ENCODE measurements at places on chromosomes 5 and 9.
A peak's percentile ranks its signal among the peaks of the same experiment; 100 is the strongest.

DNA sequence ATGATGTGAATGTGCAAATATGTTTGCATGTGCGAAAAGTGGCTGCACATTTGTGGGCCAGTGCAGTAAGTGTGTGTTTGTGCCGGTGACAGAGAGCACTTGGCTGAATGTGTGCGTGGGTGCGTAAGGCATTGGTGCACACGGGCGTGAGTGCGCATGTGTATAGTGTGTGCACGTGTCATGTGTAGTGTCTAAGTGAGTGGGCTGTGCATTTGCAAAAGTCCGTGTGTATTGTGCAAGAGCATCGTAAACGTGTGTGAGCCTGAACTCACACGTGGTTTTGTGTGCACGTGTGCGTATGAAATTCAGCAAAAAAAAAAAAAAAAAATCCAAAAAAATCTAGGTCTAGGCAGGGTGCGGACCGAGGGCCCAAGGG lies 6.5 kb upstream of the EBF1 start:
- DNase-seq = no peak

DNA sequence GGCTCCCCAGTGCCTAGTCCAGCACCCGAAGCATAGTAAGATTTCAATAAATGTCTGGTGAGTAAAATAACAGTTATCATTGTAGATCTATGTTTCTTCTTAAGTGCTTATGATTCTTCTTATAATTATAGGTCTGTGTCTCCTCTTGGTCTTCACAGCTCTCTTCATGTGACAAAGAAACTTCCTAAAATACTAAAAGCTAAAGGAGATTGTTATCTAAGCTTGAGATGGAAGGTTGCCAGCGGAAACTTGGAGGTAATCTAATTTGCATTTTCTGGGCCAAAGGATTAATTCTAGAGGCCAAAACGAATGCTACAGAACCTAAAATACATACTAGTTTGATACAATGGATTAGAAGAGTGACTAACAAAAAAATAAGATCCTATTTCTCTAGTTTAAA lies 13.6 kb upstream of the ARHGAP26 start:
- DNase-seq = no peak

- no peak for DNase-seq
Measured at GRCh38 chr5:131328536-131329285, 64.9 kb downstream of the CDC42SE2 start.

- no peak for DNase-seq
Measured at GRCh38 chr9:14870090-14870489, 40.1 kb downstream of the FREM1 start.

DNA sequence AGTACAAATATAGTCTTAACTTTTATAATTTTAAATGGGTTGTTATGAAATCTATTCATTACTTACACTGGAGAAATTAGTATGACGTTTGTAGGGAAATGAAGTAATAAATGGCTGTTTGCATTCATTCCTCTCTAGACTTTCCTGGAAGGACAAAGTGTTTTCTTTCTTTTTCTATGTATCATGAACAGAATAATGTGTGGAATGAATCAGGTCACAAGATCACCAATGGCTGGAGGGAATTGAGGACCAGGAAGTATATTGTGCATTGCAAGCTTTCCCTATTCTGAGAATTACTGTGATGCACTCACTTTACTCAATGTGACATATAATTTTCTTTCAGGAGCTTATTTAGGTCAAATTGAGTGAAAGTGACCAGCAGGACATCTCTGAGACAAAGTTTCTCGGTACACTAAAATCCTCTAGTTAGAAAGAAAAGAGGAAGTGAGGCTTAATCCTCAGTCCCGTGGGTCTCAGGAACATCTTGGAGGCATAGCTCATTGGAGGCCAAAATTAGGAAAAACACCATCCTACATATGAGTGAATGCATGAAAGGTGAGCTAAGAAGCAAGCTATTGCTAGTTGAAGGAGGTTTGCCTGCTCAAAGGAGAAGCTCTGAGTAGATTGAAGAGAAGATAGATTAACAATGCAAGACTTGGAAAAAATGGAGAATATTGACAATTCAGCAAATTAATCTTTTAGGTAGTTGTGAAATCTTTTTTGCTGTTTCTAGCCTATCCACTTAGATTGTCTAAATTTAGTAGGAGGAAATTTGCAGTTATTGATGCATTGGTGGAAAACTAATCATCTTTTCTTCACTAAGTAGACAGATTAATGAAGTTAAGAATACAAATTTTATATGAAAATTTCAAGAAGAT lies 28.0 kb downstream of the ERAP2 start:
- DNase-seq = no peak

GRCh38 chr9:77672183-77672582 lies 24.1 kb upstream of the GNA14 start:
- no peak for DNase-seq

GRCh38 chr5:169917500-169917899 lies 62.8 kb downstream of the INSYN2B start:
- no peak for DNase-seq

DNA sequence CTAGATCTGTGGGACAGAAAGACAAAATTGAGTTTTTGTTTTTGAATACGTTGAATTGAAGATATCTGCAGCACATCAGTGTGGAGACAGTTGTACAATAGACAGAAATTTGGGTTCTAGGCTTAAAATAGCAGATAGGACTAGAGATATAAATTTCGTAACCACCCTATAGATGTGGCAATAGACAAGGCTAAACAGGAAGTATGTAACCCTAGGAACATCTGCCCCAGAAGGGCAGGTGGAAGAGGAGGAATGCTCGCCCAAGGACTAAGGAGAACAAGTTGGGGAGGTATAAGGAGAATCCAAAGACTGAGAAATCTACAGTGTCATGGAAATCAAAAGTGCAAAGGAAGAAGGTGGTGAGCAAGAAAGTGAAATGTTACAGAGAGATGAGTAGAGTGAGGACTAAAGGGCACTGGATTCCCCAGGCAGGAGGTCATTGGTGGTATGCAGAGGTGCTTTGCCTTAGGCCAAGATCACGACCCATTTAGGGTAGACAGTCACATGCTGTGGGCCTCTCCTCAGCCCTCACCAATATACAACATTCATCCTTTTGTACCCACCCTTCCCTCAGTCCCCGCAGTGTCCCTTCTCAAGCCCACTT lies 109.1 kb upstream of the ELL2 start:
- no peak for DNase-seq

GRCh38 chr9:137665697-137666512 lies 47.1 kb downstream of the EHMT1 start:
- no peak for DNase-seq

GRCh38 chr5:28012538-28012937 lies 974.2 kb upstream of the CDH9 start:
- no peak for DNase-seq

- no peak for DNase-seq
Measured at GRCh38 chr9:15155826-15156225, 151.2 kb downstream of the TTC39B start.

- DNase-seq = no peak
Measured at GRCh38 chr5:129500101-129500500, 40.0 kb downstream of the ADAMTS19 start.

DNA sequence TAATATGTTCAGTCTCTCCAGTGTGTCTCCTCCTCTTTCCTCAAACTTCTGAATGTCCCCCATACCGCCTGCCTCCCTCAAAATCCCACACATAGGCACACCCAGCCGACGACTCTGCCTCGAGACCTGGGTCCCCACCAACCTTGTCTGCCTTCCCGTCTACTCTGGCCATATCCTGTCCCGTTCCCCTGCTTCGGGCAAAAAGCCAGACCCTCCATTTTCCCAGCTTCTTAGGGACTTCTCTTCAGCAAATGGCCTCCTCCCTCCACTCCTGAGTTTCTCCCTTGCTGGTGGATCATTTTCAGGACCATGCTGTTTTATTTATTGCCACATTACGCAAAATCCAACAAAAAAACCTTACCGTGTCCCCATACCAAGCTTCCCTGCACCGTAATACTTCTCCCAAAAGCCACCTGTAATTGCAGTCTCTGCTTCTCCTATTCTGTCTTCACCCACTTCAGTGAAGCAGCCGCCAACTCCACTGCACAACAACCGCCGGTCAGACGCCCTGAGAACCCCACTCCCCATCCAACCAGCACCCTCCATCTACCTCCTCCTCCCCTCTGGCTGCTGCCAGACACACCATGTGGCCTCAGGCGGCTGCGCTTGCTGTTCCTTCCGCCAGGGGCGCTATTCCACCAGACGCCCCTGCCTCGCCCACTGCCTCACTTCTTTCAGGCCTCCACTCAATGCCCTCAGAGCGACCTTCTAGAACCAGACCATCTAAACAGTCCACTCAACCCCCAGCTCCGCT lies 117.0 kb downstream of the TRPM6 start:
- peak; percentile 31 for DNase-seq

GRCh38 chr9:13865869-13866268 lies 448.1 kb downstream of the NFIB start:
- no peak for DNase-seq

DNA sequence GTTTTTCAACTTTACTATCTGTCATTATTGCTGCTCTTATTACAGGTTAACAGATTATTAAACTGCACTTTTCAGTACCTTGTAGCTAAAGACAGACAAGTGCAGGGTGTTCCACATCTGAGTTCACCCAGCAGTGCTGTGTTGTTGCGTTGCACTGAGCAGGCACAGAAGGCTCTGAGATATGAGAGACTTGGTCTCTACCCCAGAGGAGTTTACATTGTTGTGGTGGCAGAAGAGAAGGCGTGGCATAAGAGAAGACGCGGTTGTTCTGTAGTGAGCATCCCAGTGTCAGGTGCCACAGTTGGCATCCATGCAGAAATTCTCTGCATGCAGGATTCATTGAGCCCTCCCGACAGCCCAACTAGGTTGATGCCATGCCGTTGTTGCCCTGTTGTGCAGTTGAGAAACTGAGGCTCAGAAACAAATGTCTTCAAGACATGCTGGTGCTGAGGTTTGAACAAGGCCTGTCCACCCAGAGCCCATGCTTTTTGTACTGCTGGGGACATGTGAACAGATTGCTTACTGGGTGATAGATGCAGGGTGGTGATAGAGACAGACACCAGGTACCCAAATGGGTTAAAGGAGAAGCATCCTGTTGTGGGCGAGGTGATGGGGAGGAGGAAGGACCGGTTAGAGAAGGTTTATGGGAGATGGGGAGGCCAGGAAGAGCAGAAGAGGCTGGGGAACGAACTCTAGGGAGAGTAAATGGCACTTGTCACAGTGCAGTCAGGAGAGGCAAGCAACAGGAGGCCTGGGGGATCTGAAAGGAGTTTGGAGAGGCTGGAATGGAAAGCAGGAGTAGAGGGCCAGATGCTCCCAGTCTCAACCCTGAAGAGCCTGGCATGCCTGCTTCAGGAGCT lies 8.2 kb downstream of the ABL1 start:
- no peak for DNase-seq

DNA sequence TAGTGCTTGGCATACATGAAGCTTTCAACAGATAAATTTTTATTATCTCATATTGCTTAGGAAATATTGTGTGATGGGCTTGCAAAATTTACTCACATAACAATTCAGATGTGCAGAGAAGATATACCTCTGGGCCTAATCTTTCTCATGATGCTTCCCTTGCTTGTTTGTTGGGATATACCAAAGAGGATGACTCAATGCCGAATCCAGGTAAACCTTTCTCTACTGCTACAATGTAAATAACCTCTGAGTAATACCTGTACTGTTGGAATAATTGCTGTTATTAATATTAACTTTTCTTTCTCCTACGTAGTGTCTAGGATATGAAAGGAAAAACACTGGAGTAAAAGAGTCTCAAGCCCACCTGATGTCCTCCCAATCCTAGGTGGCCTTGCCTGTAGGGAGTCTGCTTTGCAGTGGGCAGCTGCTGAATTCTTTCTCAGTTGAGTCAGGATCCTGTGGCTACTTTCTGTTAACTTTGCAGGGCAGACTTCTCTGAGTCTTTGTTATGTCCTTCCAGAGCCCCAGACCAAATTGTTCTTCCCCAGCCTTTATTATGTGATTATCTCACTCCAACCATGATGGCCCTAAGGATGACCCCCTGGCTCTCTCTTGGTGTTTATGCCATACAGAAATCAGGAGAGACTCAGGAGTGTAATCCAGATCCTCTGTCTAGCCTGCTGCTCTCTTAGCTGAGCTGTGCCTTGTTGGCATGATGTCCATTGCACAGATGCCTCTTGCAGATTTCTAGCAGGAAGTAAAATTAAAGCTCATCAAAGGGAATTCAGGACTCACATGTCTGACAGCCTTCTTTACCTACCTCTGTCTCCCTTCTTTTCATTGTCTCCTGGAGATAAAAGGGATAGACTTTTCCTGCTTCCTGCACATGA lies 208.1 kb downstream of the SNX18 start:
- no peak for DNase-seq

DNA sequence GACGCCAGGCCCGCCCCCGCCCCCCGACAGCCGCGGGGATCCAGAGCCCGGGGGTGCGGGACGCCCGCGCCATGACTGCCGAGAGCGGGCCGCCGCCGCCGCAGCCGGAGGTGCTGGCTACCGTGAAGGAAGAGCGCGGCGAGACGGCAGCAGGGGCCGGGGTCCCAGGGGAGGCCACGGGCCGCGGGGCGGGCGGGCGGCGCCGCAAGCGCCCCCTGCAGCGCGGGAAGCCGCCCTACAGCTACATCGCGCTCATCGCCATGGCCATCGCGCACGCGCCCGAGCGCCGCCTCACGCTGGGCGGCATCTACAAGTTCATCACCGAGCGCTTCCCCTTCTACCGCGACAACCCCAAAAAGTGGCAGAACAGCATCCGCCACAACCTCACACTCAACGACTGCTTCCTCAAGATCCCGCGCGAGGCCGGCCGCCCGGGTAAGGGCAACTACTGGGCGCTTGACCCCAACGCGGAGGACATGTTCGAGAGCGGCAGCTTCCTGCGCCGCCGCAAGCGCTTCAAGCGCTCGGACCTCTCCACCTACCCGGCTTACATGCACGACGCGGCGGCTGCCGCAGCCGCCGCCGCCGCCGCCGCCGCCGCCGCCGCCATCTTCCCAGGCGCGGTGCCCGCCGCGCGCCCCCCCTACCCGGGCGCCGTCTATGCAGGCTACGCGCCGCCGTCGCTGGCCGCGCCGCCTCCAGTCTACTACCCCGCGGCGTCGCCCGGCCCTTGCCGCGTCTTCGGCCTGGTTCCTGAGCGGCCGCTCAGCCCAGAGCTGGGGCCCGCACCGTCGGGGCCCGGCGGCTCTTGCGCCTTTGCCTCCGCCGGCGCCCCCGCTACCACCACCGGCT lies 1.0 kb downstream of the FOXE1 start:
- peak; percentile 70 for DNase-seq

- no peak for DNase-seq
Measured at GRCh38 chr5:6424110-6424659, 24.5 kb upstream of the UBE2QL1 start.

GRCh38 chr9:135355521-135356011 lies 124.0 kb upstream of the PPP1R26 start:
- DNase-seq = no peak

- DNase-seq = peak; percentile 64
Measured at GRCh38 chr9:122122903-122123632, 30.0 kb upstream of the TTLL11 start.
